ENCODE measurements at places on chromosomes 2 and 18. TPM values are rescaled to one million over a fixed set of nuclear protein-coding genes. Genes with fewer than 3 reads are reported as not detected.

DNA sequence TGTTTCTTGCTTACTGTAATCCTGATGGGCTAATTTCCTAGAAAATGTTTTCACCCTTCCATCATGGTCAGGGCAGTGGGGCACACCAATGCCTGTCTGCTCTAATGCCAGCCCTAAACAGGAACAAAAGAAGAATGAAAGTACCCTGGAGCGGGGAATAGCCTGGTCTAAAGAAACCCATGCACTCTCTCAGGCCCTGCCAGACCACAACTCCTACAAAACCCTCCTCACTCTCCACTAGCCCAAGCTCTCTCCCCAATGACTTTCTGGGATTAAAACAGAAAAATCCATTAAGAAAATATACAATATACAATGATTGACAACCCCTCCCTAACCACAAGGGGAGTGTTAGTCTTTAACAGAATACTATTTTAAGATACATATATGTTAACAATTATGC lies 67.6 kb downstream of the AAK1 start:
- DNase-seq: no peak

The LYPD6B gene
- total RNA-seq: not detected

DNA sequence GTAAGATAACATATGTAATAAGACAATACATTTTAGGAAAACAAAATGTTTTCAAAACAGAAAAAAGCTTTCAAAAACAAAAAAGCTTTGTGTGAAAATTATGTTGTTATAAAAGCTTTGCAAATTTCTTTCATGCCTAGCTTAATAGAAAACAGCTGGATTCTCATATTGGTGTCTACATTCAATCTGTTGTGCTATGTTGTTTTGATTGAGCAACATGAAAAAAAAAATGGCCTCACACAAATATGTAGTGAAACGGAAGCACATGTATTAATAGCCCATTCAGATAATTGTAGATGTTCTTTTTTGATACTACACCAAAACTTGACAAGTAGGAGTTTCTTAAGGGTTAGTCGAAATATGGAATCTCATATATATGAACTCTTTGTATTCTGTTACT lies 197.5 kb downstream of the ZEB2 start:
- no peak for DNase-seq

The SAP130 gene
- 24.3 TPM for total RNA-seq

GRCh38 chr2:146817613-146818012 lies 1027.2 kb upstream of the ACVR2A start:
- no peak for DNase-seq

Measured in thoracic aorta (tissue), 2 donors.